HS-5 (cell line): ENCODE measurements at places on chromosomes 16 and 17.

DNA sequence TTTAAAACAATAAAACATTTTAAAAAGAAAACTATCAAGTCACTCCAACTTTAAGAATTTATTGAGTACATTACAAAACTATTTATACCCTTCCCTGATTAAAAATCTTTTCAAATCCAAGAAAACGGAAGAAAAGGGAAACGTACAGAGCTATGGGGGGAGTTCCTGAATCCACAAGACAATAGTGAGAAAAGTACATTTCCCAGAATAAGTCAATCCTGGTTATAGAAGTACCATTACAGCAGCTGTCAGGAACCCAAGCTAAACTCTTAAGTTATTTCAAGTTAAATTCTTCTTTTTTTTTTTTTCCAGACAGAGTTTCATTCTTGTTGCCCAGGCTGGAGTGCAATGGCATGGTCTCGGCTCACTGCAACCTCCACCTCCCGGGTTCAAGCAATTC is 45.7 kb downstream of the SPOP start:
- no peak for DNase-seq

- DNase-seq, result no peak
These were observed 34.2 kb downstream of the GPT2 start for GRCh38 chr16:46918400-46918799.

DNA sequence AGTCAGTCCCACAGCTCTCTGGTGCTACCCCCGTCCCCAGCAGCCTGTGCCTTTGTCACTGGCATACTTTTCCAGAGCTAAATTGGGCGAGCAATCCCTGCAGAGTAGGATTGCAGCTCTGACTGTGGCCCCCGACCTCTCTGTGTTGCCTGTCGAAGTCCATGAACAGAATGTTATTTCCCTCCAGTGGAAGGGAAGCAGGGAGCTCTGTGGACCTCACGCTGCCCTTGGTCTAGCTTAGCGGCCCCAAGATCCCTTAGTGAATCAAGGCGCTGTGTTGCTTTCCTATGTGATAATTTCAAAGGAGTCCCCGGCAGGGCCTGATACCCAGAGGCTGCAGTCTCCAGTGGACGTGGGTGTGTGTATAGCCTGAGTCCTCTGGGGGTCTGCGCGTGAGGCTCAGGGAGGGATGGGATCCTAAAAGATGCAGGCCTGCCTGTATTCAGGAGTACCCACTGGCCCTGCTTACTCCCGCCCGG is 15.5 kb upstream of the CD300A start:
- DNase-seq, result no peak

DNA sequence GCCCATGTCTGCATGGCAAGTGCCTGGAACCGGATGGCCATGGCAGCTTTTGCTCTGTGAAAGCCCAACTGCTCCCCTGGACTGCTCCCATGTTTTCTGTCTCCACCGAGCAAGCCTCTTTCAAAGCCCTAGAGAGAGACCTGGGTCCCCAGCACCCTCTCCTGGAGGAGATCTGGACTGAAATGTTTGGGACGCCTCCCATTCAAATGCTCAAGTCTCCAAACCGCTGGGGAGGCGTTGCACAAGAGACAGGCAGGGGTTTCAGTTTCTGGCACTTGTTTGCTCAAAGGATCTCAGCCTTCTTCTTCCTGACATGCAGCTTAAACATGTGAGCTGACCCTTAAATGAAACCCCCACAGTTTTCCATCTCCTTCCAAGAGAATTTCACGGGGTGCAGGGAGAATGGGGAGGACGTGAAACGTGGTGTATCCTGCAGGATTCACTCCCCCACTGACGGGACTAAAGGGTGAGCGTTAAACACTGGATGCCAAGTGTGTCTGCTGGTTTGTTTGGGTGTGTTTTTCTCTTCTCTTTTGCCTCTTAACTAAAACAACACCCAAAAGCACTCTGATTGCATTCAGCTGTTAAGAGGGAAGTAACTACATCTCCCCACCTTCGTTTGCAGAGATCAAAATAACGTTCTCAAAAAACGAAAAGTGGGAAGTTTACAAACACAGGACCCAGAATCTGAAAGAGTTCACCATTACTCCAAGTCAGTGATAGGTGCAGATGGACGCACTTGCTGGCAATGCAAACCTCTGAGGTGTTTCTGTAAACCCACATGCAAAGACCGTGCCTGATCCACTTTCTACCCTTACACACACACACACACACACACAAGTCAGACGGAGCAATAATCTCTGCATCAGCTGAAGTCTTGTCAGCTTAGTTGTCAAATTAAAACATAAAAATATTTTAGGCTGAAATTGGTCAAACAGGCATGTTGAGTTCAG is 256.9 kb downstream of the C16orf95 start:
- no peak for DNase-seq

DNA sequence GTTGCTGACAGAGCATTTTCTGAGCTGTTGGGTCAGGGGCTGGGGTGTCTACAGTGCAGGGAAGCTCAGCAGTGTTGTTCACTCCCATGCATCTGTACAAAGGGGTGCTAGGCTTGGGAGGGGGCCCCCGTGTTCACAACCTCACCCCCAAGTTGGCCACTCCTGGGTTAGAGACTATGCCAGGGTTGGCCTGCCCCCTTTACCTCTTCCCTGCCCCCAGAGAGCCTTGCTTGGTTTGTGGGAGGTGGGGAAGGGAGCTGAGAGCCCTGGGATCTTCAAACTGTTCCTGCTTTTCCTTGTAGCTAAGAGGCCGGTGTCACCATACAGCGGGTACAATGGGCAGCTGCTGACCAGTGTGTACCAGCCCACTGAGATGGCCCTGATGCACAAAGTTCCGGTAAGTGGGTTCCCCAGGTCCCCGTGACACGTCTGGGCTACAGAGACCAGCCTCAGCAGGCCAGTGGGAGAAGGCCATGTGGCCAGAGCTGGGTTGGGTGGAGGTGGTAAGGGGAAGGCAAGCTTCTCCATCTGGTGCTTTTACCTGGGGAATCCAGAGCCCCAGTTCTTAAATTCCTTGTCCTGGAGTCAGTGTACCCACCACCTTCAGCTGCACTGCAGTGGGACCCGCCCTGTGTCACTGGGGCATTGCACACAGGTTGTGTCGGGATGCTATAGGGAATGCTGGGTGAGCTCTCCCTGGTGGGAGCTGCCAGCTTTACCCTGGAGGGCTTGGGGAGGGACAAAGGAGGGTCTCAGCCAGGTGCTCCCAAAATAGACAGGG is 11.8 kb downstream of the GPRC5C start:
- DNase-seq, result no peak

- no peak for DNase-seq
These were observed 127.0 kb downstream of the ABCC1 start for GRCh38 chr16:16076423-16076813.

DNA sequence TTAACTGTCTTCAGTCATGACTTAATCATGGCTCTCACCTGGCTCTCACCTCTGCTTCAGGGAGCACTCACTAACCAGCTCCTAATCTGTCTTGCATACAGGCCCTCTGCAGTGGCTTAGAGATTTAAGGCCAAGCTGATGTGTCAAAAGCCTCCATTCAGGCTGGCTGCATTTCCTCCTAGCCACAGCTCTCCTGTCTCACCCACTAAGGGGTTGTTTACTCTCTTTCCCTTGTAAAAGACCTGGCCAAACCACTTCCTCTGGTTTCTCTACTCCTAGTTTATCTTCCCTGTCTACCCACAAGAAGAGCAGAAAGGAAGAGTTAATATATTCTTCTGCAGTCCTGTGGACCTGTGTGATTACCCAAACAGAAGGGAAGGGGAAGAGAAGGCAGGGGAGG is 9.3 kb upstream of the ASIC2 start:
- no peak for DNase-seq

- DNase-seq, result no peak
These were observed 32.8 kb downstream of the MPHOSPH6 start for GRCh38 chr16:82136956-82137821.

DNA sequence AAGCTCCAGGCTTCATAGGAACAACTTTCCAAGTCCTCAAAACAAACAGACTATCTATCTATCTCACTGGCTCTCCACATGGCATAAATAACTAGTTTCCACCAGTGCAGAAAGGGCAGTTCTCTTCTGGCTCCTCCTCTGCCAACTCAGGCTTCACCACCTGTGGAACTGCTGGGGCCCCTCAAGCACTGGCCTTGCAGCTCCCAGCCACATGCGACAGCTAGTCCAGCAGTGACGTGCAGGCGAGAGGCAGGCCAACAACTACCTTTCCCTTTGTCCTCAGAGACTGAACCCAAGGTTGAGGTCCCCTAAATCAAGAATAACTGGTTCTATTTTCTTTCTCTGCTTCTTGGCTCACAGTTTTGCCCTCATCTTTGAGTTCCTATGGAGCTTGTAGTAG is 137.6 kb downstream of the AATF start:
- no peak for DNase-seq

DNA sequence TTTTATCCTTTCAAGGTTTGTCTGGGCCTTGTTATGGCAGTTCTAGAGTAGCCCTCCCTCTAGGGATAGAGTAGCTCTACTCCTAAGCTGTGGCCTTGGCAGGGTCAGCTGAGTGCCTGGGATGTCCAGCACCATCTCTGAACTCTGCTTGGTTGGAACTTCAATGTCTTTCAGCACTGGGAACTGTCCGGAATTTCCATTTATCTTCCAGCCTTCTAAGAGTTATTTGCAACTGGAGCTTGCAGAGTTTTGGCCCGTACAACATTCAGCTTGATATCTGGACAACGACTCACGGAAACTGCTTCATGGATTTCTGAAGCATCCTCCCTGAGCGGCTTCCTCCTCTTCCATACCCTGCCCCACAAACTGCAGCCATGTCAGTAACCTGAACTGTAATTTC is 22.9 kb downstream of the MMD start:
- DNase-seq, result no peak

DNA sequence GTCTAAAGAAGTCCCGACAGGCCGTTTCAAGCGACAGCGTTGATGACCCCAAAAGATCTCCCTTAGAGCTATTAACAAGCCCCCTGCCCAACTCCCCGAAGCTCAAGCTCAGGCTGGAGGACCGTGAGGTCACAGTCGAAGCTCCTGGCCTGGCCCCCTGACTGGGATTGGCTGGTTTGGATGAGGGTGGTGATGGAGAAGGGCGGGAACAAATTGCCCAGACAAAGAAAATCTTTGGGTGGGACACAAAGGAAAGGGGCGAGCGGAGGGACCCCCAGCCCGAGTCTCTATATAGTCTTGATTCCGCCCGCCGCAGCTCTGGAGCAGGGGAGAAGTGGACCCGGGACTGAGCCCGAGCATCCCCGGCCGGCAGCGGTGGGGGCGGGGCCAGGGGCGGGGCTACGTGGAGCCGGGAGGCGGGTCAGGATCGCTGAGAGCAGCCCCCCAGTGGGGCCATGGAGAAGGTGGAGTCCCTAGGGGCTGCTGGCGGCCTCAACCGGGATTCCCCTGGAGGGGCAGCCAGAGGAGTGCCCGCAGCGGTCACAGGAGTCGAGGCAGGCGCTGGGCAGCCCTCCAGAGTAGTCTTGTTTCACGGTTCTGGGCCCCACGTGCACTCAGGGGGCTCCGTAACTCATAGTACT is 982 bp upstream of the NEURL4 start:
- DNase-seq, result no peak

DNA sequence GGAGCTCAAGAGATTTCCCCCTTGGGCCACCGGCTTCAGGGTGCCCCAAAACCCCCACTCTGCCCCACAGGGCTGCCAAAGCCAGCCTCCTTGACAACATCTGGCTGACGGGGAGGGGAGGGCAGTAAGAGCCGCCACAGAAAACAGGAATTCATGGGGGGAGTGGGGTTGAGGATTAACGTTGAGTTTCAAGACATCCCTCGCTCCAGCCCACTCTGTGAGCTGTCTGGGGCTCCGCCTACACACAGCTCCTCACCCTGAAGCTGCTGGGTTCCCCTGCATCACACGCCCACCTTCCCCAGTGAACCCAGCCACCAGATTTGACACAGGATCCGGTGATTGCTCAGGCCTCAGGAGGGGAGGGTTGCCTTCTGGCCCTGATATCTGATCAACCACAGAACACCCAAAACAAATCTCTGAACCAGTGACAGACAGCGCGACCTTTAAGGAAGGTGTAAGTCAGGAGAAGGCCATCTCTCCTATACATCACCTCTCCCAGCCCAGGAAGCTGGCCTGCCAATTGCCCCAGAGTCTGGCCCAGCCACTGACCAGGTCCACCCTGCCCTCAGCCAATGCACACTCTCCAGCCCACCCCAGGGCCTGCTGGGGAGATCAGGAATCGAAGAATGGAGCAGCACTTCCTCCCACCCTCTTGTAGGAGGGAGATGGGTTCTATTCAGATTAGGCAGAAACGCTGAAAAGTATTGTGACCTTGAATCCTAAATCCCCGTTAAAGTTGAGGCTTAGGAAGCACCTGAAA is 132.1 kb downstream of the CLEC16A start:
- no peak for DNase-seq

GRCh38 chr16:84321932-84322331 is 27.3 kb downstream of the WFDC1 start:
- no peak for DNase-seq

- DNase-seq, result no peak
These were observed 319.6 kb upstream of the CDH11 start for GRCh38 chr16:65441501-65441900.

DNA sequence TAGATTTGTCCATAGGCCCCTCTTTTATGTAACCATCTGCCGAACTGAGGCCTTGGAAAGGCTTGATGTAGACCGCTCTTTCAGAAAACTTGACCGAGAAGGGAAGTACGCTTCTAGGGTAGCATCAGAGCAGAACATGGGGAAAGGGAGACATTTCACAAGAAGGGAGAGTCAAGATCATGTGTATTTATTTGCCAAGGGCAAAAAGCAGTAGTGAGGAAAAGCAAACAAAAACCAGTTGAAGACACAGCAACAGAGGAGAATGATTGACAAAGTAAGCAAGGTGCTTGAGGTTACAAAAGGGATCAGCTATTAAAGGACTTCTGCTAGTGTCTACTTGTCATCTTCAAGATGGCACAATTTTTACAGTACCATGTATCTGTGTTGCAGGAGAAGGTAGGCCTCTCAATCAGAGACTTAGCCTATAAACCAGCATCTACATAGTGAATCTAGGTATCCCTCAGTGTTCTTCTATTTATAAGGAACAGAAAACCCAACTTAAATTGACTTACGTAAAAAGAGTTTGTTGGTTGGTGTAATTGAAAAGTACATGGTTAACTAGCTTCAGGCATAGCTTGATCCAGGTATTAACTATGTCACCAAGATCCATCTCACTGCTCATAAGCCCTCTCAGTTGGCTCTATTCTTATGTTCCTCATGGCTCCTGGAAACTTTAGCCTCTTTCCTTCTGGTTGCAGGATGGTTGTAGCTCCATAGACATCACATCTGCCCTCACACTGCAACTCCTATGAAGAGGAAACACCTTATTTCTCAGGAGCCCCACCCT is 288.4 kb downstream of the IRX3 start:
- no peak for DNase-seq

GRCh38 chr17:8724451-8724850 is 20.2 kb downstream of the CCDC42 start:
- DNase-seq, result no peak

GRCh38 chr16:72166954-72167561 is 4.9 kb downstream of the PMFBP1 start:
- no peak for DNase-seq

GRCh38 chr17:57946798-57947358 is 8.3 kb downstream of the CUEDC1 start:
- DNase-seq, result no peak

- no peak for DNase-seq
These were observed 33.1 kb downstream of the NECAB2 start for GRCh38 chr16:84000989-84001642.

GRCh38 chr17:44831371-44831770 is 1.3 kb upstream of the GJC1 start:
- DNase-seq, result no peak
